ENCODE measurements at places on chromosomes 11 and 22.

DNA sequence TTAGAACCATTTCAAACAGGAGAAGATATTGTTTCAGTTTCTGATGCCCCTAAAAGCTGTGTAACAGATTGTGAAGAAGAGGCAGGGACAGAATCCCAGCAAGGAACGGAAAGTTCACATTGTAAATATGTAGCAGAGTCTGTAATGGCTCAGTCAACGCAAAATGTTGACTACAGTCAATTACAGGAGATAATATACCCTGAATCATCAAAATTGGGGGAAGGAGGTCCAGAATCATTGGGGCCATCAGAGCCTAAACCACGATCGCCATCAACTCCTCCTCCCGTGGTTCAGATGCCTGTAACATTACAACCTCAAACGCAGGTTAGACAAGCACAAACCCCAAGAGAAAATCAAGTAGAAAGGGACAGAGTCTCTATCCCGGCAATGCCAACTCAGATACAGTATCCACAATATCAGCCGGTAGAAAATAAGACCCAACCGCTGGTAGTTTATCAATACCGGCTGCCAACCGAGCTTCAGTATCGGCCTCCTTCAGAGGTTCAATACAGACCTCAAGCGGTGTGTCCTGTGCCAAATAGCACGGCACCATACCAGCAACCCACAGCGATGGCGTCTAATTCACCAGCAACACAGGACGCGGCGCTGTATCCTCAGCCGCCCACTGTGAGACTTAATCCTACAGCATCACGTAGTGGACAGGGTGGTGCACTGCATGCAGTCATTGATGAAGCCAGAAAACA is 40.8 kb downstream of the IGLL1 start:
- no peaks in the 10 kb centered on the region for H3K27me3 ChIP-seq
- no peaks in the 10 kb centered on the region for H3K36me3 ChIP-seq
- peak overlapping the region; percentile 99 for H3K27ac ChIP-seq
- DNase-seq: peak; percentile 64
- H3K4me1 ChIP-seq: peaks cover 61% of the 10 kb centered on the region

GRCh38 chr11:106101819-106102218 is 24.4 kb downstream of the AASDHPPT start:
- peaks cover 17% of the 10 kb centered on the region for H3K4me1 ChIP-seq
- no peaks in the 10 kb centered on the region for H3K27me3 ChIP-seq
- H3K4me3 ChIP-seq: no peak overlapping the region
- H3K36me3 ChIP-seq: peaks cover 25% of the 10 kb centered on the region
- H3K27ac ChIP-seq: no peak overlapping the region

DNA sequence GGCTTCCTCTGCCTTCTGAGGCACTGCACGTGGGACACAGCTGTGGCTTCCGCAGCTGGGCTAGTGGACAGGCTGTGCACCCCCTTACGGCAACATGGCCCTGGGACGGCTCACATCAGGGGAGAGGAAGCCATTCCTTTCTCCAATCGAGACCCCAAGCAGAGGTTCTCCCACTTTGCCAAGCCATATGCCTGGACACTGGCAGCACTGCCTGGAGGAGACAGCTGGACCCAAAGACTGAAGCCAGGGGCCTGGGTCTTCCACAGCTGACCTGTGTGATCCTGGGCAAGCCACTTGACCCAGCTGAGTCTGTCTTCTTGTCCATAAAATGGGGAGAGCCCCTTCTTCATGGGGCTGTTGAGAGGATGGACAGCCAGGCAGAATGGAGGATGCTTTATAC is 65.4 kb downstream of the SHISAL1 start:
- DNase-seq: no peak
- H3K4me1 ChIP-seq: no peaks in the 10 kb centered on the region
- H3K27me3 ChIP-seq: peaks cover 3% of the 10 kb centered on the region
- no peak overlapping the region for H3K4me3 ChIP-seq

DNA sequence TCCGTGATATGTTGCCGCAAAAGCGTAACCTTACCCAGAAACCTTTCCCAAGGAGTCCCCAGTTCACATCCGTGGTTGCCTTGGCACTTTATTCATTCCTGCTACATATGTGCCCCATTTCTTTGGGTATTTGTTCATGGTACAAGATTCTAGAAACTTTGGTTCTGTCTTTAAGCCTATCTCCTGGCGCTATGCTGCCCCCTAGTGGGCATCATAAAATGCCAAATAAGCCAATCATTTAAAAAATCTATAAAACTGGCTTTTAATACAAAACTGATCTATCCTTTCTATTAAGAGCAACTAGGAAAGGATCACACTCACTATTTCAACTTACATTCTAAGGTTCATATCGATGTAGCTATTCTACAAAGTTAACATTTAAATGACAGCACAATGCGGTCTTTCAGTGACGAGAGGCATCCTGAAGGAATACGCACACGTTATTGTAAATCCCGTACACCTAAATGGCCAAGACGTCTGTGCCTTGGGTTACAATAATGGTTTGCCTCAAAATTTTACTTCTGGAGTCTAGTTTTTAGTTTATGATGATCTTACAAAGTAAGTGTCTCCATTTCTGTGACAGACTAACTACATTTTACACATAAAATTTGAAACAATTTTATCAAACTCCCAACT is 16.2 kb downstream of the PIWIL3 start:
- H3K27ac ChIP-seq: no peak overlapping the region
- no peaks in the 10 kb centered on the region for H3K4me1 ChIP-seq
- no peak overlapping the region for H3K4me3 ChIP-seq
- H3K27me3 ChIP-seq: no peaks in the 10 kb centered on the region

- peaks cover 16% of the 10 kb centered on the region for H3K36me3 ChIP-seq
- no peak overlapping the region for H3K4me3 ChIP-seq
- DNase-seq: peak; percentile 27
- no peak overlapping the region for H3K27ac ChIP-seq
These were observed 42.5 kb downstream of the LARGE2 start for GRCh38 chr11:45964911-45965389.

- H3K4me1 ChIP-seq: peaks cover 8% of the 10 kb centered on the region
- no peak for DNase-seq
- no peak overlapping the region for H3K27ac ChIP-seq
- H3K27me3 ChIP-seq: peaks cover 24% of the 10 kb centered on the region
- H3K4me3 ChIP-seq: no peak overlapping the region
- no peaks in the 10 kb centered on the region for H3K36me3 ChIP-seq
These were observed 18.5 kb downstream of the LRFN4 start for GRCh38 chr11:66875378-66875777.

- no peak for DNase-seq
- no peak overlapping the region for H3K27ac ChIP-seq
- H3K27me3 ChIP-seq: no peaks in the 10 kb centered on the region
- no peaks in the 10 kb centered on the region for H3K36me3 ChIP-seq
- no peak overlapping the region for H3K4me3 ChIP-seq
- H3K4me1 ChIP-seq: peaks cover 13% of the 10 kb centered on the region
These were observed 20.2 kb downstream of the GAB2 start for GRCh38 chr11:78397398-78397797.

GRCh38 chr11:17116117-17116516 is 38.6 kb upstream of the RPS13 start:
- peaks cover 23% of the 10 kb centered on the region for H3K36me3 ChIP-seq
- no peaks in the 10 kb centered on the region for H3K4me1 ChIP-seq
- H3K27ac ChIP-seq: peak overlapping the region; percentile 35

DNA sequence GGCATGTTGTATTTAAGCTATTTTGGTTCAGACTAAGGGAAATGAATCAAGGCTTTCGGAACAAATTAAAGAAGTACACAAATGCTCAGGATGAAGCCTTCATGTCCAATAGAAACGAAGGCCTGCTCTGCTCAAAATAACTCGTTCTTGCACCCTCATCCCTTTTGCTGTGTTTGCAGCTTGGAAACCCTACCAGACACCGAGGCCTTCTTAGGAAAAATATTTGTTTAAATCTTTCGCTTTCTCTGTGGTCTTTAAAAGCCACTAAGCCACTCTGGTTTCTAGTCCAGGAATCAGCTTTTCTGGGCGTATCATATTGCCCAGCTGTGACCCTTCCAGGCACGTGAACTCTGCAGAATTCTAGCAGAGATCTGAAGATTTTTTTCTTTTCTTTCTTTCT is 60.9 kb upstream of the HSPA8 start:
- no peak for DNase-seq
- H3K27ac ChIP-seq: no peak overlapping the region
- no peak overlapping the region for H3K4me3 ChIP-seq

DNA sequence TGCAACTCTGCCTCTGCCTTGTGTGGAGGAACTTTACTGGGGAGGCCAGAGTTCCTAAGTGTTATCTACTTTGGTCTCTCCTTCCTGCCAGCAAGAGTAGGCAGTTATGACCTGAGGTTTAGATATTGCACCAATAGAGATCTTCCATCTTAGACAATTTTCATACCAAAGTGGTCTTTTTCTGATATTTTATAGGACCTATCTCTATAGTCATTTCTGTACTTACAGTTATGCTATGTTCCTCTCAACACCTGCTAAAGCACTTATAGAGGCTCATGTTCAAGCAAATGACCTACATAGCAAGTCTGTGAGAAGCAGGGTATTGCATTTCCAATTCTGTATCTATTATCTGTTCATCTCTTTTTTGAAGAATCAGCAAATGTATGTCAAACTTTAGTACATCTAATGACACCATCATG is 80.8 kb downstream of the HORMAD2 start:
- H3K27ac ChIP-seq: no peak overlapping the region
- peaks cover 2% of the 10 kb centered on the region for H3K4me1 ChIP-seq
- DNase-seq: no peak
- H3K27me3 ChIP-seq: peaks cover 38% of the 10 kb centered on the region

- no peak overlapping the region for H3K4me3 ChIP-seq
- no peaks in the 10 kb centered on the region for H3K27me3 ChIP-seq
- no peak overlapping the region for H3K27ac ChIP-seq
These were observed 93.5 kb upstream of the ARHGAP20 start for GRCh38 chr11:110805756-110806155.

DNA sequence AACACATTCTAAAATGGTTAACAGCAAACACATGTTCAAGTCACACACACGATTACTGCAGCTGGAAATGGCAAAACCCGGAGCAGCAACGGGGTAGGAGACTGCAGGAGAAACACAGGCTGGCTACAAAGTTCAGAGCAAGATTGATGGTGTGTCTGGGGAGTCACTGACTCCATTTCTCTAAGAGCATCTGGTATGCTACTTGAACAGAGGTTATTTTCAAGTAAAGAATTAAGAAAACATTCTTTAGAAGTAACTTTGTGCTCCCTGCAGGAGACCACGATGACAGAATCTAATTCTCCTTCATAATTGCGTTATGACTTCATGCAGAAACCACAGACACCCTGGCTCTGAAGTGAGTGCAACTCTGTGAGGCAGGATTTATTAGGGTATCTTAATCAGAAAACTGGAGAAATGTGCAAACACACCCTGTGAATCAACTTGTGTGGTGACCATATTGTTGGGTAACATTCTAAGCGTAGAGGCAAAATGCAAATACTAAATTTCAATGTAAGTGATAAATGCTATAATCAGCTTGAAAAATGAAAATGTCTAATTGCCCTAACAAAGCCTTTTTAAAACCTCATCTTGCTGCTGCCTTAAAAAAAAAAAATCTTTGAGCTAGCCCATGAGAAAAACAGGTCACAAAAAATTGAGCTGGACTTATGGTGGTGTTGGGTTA is 303.0 kb downstream of the CADM1 start:
- H3K4me1 ChIP-seq: peaks cover 2% of the 10 kb centered on the region
- H3K27me3 ChIP-seq: no peaks in the 10 kb centered on the region
- no peak overlapping the region for H3K4me3 ChIP-seq
- H3K36me3 ChIP-seq: peaks cover 7% of the 10 kb centered on the region

GRCh38 chr11:34783816-34784317 is 132.3 kb downstream of the APIP start:
- H3K27me3 ChIP-seq: no peaks in the 10 kb centered on the region
- H3K36me3 ChIP-seq: peaks cover 40% of the 10 kb centered on the region
- peaks cover 29% of the 10 kb centered on the region for H3K4me1 ChIP-seq
- H3K27ac ChIP-seq: peak overlapping the region; percentile 80
- no peak for DNase-seq

DNA sequence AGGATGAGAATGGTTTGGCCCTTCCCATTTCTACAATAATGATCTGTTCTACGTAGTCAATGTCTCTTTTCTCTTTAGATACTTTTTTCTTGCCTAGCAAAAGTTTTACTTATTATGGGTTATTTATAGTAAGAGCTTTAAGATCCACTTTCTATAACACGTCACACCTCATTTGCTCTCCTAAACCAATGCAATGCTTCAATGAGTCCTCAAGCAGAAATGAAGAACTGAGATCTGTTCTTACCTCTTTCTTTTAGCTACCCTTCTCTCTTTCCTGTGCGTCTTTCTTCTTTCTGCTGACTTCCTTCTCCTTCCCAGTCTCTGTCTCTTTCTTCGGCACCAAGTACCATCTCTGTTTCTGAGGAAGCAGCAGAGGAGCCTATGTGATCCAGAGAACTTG is 61.8 kb downstream of the SNX19 start:
- no peak overlapping the region for H3K27ac ChIP-seq
- H3K4me1 ChIP-seq: no peaks in the 10 kb centered on the region
- no peak overlapping the region for H3K4me3 ChIP-seq
- no peak for DNase-seq

- no peaks in the 10 kb centered on the region for H3K4me1 ChIP-seq
- no peak overlapping the region for H3K4me3 ChIP-seq
- no peaks in the 10 kb centered on the region for H3K36me3 ChIP-seq
- no peaks in the 10 kb centered on the region for H3K27me3 ChIP-seq
These were observed 1390.5 kb upstream of the TENM4 start for GRCh38 chr11:80831374-80831773.

GRCh38 chr11:41533761-41534160 is 74.3 kb upstream of the LRRC4C start:
- no peaks in the 10 kb centered on the region for H3K4me1 ChIP-seq
- H3K27me3 ChIP-seq: no peaks in the 10 kb centered on the region
- H3K27ac ChIP-seq: no peak overlapping the region

DNA sequence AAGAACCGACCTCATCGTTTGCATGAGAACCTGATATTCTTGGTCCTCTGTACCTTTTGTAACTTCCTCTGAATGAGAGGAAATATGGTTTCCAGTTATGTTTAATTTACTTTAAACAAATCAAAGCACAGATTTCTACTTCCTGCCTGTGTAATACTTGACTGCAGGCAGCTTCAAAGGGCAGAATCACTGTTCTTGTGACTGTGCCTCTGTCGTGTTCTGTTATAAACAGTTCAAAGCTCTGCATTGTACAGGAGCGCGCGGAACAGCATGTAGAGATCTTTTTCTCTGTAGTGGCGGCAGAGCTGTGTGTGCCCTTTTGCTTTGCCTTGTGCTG is 73.2 kb upstream of the CLDN5 start:
- no peak overlapping the region for H3K4me3 ChIP-seq
- H3K27me3 ChIP-seq: peaks cover 16% of the 10 kb centered on the region
- no peaks in the 10 kb centered on the region for H3K4me1 ChIP-seq

All from progenitor cell of endocrine pancreas (in vitro differentiated cells).